ENCODE measurements at places on chromosomes 6 and 20. TPM values are rescaled to one million over a fixed set of nuclear protein-coding genes. Genes with fewer than 3 reads are reported as not detected.

Gene PGC
- total RNA-seq, result 0.18 TPM

Gene PHF3
- total RNA-seq, result 40.0 TPM

Gene DACT2
- total RNA-seq, result 3.3 TPM

Gene IRF4
- 0.72 TPM for total RNA-seq

Gene CTAGE9
- 0.15 TPM for total RNA-seq

Gene FNDC1
- 0.23 TPM for total RNA-seq

Gene PPP1R16B
- 0.92 TPM for total RNA-seq

Gene GNAS-AS1
- not detected for total RNA-seq

Gene TRPC4AP
- 48.4 TPM for total RNA-seq
